Small intestine (tissue), 16 donors: ENCODE measurements at places on chromosomes 16 and 17.

DNA sequence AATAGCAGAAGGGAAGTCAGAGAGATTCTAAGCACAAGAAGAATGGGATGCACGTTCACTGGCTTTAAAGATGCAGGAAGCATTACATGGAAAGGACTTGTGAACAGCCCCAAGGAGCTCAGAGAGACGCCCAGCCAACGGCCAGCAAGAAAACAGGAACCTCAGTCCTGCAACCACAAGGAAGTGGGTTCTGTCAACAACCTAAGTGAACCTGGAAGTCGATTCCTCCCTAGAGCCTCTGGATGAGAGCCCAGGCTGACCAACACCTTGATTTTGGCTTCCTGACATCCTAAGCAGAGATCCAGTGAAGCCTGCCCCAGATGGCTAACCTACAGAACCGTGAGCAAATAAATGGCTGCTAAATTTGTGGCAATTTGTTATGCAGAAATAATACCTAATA is 24.5 kb downstream of the GPR142 start:
- no peak for DNase-seq

DNA sequence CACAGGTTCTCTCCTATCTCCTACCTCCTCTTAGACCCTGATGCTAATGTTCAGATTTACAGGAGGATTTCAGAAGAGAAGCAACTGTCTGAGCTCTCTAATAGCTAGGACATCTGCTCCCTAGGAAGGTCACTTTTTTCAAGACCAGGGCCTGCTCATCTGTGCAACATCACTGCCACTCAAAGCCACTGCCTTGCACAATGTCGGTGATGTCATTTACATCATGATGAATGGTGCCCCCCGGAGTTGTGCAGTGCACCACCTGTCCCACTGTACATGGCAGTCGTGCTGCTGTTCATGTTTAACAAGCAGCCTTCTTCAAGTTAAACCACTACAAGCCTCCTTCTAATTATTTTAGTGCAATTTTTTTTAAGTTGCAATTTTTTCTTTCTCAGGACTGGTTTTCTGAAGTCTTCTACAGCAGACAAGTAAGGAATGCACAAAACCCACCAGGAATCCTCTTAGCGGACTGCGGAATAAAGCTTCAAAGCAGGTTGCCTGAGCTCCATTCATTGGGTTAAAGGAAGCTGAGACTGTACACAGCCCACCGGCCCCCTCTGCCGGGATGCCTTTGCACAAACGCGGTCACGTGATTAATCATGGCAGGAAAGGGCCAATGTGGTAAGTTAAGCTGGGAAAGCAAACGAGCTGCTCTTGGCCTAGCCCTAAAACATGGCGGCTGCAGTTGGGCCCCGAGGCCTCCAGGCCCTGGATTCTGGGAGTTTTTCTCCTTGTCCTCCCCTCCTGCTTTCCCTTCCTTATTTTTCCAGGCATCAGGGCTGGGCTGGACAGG is 74.1 kb downstream of the MYH11 start:
- no peak for DNase-seq

DNA sequence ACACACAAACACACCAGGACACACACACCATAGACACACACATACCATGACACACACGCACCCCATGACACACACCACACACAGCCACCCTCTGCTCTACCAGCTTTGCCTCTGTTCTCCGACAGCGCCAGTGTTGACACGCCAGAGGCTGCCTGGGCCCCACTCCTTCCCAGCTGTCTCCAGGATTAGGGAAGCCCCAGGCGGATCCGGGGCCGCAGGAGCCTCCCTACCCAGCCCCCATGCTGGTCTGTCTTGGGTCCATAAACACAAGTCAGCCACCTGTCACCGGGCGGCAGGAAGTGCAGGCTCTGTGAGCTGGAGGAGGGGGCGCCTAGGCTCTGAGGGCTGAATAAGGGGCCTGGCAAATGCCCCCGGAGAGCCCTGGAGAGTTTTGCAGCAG is 10.5 kb downstream of the TBC1D16 start:
- DNase-seq = peak; percentile 80

GRCh38 chr16:66028510-66029216 is 337.8 kb upstream of the CDH5 start:
- no peak for DNase-seq

DNA sequence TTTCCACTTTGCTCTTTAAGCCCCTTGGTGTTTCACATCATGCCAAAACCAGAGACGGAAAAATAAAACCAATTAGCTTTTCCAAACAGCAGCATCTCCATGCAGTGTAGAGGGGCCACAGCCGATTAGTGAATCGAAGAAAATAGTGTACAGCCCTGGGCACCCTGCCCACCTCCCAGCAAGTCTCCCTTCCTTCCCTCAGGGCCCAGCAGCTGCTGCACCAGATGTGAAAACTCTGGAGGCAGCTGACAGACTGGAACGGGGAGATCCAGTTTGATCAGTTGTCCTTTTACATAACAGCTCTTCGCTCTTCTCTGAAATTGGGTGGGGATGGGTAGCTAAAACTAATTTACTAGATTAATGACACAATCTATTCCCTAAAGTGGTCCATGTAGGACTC is 19.3 kb downstream of the TMEM11 start:
- no peak for DNase-seq

DNA sequence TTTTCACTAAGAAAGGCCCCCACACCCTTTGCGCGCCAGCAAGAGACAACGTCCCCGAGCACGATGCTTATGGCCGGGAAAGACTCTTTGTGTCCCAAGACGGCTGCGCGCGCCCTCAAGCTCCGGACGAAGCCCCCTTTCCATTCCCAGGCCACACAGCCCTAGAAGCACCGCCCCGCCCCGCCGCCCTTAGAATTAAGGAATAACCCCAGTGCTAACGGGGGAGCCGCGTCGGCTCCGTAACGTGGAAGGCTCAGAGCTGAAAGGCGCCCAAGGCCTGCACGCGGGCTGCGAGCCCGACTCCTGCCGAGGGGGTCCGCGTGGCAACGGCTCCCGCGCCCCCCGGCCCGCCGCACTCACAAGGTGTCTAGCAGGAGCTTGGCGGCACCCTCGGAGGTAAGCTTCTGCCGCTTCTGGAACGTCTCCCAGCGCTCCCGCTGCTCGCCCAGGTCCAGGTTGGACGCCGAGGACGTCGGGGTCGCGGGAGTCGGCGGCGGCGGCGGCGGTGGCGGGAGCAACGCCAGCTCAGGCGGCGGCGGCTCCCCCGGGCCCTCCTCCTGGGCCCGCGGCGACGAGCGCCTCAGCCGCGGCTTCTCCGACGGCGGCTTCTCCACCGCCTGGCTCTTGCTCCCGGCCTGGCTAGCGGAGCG is 477 bp downstream of the CENPV start:
- DNase-seq = no peak

- peak; percentile 99 for DNase-seq
Measured at GRCh38 chr17:47188876-47189731, at the start of gene CDC27. CDC27 (minus strand) TSS chr17:47189295; CDS start chr17:47189172, 123 bp downstream.

DNA sequence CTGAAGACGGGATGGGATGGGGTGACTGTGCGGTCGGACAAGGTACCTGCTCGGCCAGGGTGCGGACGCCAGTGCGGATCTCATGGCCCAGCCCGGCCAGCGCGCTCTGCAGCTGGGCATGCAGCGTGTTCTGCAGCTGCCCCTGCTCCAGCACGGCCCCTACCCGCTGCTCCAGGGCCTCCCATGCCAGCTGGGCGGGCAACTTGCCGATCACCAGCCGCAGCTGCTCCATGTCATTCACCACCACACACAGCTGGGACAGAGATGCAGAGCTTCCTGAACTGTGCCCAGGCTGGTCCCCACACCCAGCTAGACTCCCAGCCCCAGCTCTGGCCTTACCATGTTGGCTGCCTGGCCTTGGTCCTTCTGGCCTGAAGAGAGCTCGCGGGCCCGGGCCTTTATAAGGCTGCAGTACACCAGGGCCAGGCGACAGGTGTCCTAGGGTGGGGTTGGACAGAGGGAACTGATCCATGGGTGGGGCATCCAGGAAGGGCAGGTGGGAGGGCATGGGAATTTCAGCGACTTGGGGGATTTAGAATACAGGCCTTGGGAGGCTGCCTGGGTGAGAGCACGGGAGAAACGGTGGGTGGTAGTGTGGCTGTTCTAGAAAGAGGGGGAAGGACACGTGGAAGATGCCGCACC is 9.8 kb downstream of the UNC13D start:
- DNase-seq = no peak

DNA sequence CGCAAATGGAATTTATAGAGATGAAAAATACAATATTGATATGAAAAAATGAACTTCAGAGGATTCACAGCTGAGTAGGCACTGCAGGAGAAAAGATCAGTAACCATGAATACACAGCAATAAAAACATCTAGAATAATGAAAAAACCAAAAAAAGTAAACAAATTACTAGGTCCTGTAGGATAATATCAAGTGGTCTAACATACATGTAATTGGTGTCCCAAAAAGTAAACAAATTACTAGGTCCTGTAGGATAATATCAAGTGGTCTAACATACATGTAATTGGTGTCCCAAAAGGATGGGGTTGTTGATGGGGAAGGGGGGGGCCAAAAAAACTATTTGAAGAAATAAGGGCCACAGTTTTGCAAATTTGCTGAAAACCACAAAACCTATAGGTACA is 43.4 kb downstream of the ZNF18 start:
- DNase-seq = no peak

DNA sequence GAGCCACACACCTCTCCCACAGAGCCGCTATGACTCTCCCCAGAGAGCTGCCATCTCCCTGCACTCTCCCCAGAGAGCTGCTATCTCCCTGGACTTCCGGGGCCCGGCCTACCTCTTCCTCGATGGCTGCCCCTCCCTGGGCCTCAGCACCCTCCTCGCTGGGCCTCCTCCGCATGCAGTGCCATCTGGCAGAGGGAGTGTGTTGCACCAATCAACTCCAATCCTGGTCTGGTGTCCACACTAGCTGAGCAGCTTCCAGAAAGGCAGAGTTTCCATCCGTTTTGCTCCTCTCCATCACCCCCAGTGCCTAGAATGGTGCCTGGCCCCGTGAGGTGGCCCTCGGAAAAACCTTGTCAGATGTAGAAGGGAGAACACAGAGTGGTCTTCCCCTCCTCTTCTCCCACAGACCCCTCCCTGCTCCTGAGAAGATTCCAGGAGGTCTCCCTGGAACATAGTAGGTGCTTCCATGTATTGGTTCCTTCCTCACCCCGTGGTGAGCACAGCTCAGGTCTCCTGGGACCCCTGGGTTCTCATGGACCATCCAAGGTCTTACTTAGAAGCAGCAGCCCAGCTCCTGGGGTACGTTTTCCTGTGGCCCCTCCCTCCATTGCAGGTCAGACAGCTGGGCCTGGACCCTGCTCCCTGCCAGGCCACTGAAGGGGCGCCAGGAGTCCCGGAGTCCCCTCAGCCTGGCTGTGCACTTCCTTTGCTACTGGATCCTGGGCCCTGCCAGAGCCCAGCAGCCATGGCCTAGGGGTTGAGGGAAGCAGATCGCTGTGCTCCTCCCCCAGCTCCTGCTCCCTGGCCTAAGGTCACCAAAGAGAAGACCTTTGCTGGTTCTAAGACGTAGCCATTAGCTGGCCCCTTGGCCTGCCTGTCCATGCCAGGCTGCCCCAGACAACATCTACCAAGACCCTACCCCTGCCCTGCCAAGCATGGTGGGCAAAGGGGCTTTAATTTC is 233.8 kb upstream of the GSE1 start:
- DNase-seq = no peak

DNA sequence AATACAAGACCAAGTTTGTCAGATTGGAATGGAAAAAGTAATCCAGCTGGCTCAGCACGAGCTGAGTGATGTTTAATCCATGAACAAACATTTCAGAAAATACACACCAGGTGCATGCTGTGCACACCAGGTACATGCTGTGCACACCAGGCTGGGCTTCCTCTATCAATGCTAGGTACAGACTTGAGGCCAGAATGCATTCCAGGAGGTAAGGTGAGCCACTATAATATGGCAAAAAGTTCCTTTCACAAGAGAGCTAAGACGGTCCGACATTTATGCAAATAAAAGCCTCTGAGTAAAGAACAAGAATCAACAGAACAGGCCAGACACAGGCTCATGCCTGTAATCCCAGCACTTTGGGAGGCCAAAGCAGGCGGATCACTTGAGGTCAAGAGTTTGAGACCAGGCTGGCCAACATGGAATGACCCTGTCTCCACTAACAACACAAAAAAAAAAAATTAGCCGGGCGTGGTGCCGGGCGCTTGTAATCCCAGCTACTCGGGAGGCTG is 128.2 kb downstream of the ZNF778 start:
- no peak for DNase-seq

- DNase-seq = peak; percentile 48
Measured at GRCh38 chr17:63275318-63275970, 170.7 kb downstream of the CYB561 start.

DNA sequence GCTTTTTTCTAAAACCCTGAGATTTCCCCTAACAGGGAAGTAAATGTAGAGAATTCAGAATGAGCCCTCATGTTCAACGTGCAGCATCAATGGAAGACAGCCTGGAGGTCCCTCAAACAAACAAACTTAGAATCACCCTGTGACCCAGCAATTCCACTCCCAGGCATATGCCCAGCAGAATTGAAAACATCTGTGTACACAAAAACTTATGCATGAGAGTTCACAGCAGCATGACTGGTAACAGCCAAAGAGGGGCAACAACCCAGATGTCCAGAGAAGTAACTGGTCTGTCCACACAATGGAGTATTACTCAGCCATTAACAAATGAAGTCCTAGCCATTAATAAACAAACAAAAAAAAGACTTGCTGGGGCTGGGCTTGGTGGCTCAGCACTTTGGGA is 252.7 kb downstream of the PARN start:
- DNase-seq = no peak

- DNase-seq = no peak
Measured at GRCh38 chr17:60107526-60108257, 29.0 kb upstream of the HEATR6 start.

GRCh38 chr17:40319651-40320540 is 10.9 kb downstream of the RARA start:
- DNase-seq = no peak

GRCh38 chr16:82185012-82185411 is 15.0 kb upstream of the MPHOSPH6 start:
- DNase-seq = no peak

GRCh38 chr17:21508211-21508610 is 132.1 kb downstream of the KCNJ12 start:
- DNase-seq = no peak

DNA sequence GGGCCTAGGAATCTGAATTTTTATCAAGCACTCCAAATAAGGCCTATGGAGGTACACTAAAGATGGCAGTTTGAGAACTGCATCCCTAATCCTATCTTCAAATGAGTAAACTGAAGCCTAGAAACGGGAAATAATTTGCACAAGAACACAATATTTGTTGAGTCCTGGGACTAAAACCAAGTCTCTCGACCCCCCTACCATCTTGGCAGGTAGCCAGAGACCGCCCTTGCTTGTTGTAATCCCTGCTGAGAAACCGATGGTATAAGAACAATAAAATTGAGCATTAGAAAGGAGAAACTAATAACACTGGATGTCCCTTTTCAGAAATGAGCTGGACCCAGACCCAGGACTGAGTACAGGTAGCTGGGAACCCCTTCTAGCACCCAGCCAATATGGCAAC is 24.4 kb downstream of the ADAMTS18 start:
- DNase-seq = no peak
